ENCODE measurements at places on chromosomes 1 and 21. TPM values are rescaled to one million over a fixed set of nuclear protein-coding genes. Genes with fewer than 3 reads are reported as not detected.

Gene FCRLB
- 1.2 TPM for total RNA-seq

Gene PDZK1
- total RNA-seq = 0.82 TPM

Gene TDRD5
- 2.9 TPM for total RNA-seq

Gene CCDC24
- total RNA-seq = 5.3 TPM

Gene KHDRBS1
- 105 TPM for total RNA-seq

Gene MSTO1
- total RNA-seq = 21.6 TPM

Gene SUSD4
- total RNA-seq = 16.7 TPM

Gene BARHL2
- under 0.01 TPM for total RNA-seq

Gene TMPRSS15
- total RNA-seq = not detected

Gene OLFML3
- total RNA-seq = 17.5 TPM

Gene FABP3
- total RNA-seq = 198 TPM

Gene SPATA6
- total RNA-seq = 16.7 TPM

Gene NPR1
- 0.41 TPM for total RNA-seq
